ENCODE measurements at places on chromosomes 1 and 21.

- DNase-seq = no peak
These were observed 43.6 kb upstream of the TIAM1 start for GRCh38 chr21:31387560-31388186.

DNA sequence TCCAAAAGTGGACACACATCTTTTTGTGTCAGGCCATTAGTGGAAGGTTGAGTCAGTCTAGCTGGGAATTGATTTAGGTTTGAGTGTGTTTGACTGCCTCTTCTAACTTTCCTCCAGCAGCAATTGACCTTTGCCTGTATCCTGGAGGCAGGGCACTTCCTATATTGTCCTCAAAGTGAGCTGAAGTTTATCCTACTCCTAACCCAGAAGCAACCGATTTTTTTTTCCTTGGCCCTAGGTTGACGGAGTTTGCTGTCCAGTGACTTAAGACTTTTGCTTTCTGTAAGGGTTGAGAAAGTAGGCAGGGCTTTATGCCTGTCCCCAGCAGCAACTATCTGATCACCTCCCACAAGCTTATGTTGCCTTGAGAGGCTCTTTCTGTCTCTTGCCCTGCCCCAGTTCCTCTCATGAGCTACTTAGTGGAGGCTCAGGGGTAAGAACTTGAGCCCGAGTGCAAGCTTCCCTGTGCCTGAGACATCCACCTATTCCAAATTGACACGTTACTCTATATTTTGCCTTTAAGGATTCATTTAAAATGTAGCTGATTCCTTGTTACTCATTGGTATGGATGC is 30.9 kb downstream of the SLC35F3 start:
- no peak for DNase-seq

GRCh38 chr21:17514124-17514845 is 1.4 kb downstream of the CXADR start:
- no peak for DNase-seq

DNA sequence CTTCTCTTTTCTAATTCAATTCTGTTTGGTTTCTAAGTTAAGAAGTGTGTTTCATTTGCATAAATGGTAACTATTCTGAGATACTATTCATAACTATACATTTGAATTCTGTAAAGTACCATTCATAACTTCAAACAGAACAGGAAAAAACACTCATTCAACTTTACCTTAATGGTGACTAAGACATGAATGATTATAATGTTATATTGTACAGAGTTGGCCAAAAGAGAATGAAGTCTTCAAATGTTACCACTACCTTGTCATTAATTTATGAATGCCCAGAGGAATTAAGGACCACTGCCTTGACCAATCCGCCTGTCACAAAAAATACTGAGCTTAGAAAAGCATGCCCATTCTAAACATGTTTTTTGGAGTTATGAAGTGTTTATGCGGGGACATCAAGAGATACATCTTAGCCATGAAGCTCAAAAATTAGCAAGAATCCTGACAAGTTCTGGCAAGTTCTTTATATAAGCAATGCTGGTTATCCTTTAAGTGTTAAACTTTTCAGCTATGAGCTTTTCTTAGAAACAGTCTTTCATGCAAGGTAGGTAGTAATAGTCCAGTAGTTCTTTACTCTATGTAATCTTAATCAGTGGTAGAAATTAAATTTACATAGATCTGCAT is 7.9 kb downstream of the WASF2 start:
- DNase-seq = no peak

DNA sequence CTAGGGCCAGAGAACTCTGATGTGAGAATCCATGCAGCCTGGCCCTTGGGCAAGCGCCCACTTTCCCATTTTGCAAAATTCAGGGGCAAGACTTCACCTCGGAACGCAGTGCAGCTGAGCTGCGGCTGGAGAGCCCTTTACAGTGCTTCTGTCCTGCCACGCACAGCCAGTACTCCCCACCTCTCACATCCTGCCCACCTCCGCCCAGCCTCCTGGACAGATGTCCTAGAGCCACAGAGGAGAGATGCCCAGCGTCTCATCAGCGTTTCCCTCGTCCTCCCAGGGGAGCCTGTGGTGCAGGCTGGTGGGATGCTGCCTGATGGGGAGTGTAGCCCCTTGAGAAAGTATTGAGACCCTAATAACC is 29.6 kb downstream of the RUNX3 start:
- DNase-seq = no peak
